ENCODE measurements at places on chromosomes 16 and 17.

GRCh38 chr17:40112191-40112711, 9.5 kb upstream of the MSL1 start:
- DNase-seq, result no peak

GRCh38 chr17:43019418-43019817, 2.8 kb downstream of the VAT1 start:
- DNase-seq, result no peak

DNA sequence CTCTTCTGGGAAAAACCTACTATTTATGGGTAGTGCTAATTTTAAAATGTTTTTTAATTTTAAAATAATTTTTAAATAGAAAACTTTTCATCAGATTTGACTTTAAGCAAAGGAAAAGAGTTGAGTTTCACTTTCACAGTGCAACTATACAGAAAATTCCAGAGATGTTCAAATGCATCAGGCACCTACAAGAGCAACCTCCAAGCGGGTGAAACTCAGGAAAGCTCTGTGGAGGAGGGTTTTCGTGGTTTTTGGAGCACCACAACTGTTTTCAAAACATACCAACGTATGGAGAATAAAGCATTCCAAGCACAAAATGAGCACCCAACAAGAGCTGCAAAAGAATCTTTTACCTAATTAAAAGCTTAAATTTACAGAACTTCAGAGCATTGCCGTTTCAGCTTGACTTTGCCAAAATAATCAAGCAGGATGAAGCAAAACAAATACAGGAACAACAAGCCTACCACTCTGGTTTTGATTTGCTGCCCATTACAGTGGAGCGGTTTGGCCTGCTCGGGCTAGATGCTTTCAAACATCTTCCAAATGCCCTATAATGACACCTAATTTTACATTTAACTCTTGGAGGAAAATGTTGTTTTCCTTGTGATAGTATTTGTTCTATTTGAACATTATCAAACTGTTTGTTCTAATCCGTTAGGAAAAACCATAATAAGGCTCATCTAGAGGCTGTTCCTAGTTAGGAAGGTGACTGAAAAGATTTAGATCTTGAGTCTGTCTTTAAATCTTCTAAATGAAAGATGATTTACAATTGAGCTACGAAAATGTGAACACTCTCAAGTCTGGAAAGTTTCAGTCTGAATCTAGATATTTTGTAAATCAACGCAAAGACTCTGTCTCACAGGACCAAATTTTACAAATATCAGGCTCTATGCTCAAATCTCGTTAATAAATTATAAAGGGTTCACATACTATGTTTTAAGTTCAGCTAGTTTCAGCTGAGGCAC, 34.5 kb downstream of the NACA2 start:
- DNase-seq, result no peak

GRCh38 chr17:76734080-76734840, 2.9 kb downstream of the SRSF2 start:
- DNase-seq, result no peak

GRCh38 chr17:19948116-19948943, 29.3 kb downstream of the AKAP10 start:
- DNase-seq, result no peak

DNA sequence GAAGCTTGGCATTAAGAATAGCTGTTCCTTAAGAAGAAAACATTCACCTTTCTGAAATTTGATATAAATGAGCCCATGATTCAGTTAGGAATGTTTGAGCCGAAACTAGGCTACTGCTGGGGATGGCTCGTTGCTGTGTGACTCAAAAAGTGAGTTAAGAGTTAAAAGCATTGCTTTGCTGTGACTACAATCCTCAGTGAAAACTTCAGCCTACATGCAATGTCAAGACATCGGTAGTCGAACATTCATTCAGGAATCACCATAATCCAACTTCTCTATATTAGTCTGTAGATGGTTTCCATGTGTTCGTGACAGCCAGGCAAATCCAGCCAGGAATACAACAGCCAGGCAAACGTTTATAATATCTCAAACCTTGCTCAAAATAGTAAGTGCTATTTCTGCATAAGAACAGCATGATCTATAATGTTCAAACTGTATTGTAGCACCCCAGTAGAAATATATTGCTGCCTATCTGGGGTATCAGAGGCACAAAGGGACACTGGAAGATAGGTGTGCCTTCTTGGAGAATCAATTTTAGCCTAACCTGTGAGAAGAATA, 1225.1 kb downstream of the CDH8 start:
- DNase-seq, result no peak

GRCh38 chr16:17343728-17344127, 127.0 kb downstream of the XYLT1 start:
- no peak for DNase-seq

DNA sequence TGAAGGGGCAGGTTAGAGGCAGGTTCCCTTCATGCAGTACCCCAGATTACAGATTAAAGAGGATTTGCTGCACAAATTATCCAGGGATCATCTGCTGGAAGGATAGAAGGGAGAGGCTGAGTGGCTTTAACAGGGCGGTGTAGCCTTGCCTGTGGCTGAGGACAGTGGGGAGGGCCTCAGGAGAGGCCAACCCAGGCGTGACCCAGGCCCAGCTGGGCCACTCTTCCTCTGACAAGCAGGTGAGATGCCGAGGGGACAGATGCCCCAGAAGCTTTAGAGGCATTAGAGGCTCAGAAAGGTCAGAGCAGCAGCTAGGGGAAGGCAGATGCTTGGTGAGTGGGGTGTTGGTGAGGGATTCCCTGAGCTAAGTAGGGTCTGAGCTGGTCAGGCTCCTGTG, 18.1 kb upstream of the MTMR4 start:
- DNase-seq, result no peak

DNA sequence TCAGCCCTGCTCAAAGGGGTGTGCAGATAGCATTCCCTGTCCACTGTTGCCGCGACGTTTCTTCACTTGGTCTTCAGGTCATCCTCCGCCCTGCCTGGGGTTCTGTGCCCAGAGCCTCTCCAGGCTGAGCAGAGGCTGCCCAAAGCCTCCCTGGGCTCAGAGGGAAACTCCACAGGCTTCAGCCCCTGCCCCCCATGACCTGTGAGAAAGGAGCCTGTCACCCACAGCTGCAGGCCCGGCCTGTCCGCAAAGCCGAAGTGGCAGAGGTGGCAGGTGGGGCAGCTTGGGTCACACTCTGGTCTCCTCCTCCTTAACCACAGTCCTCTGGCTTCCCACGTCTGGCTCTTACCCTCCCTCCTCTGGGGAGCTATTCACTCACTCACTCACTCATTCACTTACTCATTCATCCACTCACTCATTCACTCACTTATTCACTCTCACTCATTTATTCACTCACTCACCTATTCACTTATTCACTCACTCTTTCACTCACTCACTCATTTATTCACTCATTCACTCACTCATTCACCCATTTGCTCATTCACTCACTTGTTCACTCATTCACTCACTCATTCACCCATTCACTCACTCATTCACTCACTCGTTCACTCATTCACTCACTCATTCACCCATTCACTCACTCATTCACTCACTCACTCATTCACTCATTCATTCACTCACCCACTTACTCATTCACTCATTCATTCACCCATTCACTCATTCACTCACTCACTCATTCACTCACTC, 7.1 kb upstream of the CPSF4L start:
- no peak for DNase-seq

- no peak for DNase-seq
Measured at GRCh38 chr17:9465210-9465921, 110.3 kb downstream of the STX8 start.

GRCh38 chr17:71055128-71055527, 885.8 kb downstream of the KCNJ2 start:
- no peak for DNase-seq

- DNase-seq, result no peak
Measured at GRCh38 chr17:27283060-27283459, 10.9 kb upstream of the WSB1 start.

GRCh38 chr16:30907064-30907463, 10.7 kb downstream of the CTF1 start:
- no peak for DNase-seq

GRCh38 chr16:73355981-73356380, 308.1 kb upstream of the ZFHX3 start:
- no peak for DNase-seq

DNA sequence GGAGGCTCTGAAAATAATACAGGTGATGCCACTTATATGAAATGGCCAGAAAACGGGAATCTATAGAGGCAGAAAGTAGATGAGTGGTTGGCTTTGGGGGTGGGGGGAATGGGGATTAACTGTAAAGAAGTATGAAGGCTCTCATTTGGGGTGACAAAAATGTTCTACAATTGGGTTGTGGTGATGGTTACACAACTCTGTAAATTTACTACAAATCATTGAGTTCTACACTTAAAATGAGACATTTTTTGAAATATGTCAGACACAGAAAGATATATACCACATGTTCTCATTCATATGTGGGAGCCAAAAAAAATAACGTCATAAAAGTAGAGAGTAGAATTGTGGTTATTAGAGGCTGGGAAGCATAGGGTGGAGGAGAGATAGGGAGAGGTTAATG, 25.7 kb downstream of the ARHGAP17 start:
- no peak for DNase-seq

DNA sequence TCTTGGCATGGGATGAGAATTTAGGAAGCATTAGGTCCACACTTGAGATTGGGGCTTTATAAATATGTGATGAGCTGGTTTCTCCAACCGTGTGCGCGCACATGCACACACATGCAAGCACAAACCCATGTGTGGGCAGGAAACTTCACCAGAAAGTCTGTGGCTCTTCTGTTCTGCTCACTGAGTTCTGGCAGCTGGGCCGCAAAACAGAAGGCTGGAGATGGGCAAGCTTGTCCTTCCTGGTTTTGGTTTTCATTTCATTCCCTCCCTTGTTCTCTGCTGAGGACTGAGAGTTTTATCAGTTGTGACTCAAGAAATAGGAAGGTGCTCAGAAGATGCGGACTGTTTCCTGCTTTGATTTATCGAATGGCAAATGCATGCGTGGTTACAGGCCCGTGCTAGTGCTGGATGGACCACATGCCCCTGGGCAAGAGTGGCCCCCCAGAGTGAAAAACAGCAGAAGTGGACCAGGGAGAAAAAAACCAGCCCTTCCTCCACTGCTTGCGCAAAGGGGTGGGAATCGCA, 14.1 kb downstream of the MAP3K14 start:
- DNase-seq, result no peak

- no peak for DNase-seq
Measured at GRCh38 chr16:48556243-48556912, 53.6 kb downstream of the N4BP1 start.

- no peak for DNase-seq
Measured at GRCh38 chr16:50859628-50860360, 117.9 kb downstream of the CYLD start.

- DNase-seq, result no peak
Measured at GRCh38 chr16:56625943-56626654, 518 bp downstream of the MT1E start.

DNA sequence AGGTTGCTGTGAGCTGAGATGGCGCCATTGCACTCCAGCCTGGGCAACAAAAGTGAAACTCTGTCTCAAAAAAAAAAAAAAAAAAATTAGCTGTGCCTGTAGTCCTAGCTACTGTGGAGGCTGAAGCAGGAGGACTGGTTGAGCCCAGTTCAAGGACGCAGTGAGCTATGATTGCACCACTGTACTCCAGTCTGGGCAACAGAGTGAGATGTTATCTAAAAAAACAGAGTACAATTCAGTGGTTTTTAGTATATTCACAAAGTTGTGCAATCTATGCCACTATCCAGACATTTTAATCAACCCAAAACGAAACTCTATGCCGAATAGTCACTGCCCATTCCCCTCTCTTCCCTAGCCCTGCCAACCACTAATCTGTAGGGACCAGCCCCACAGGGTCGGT, 25.1 kb downstream of the C16orf54 start:
- no peak for DNase-seq

GRCh38 chr17:58728798-58729197, 26.9 kb upstream of the PPM1E start:
- no peak for DNase-seq

DNA sequence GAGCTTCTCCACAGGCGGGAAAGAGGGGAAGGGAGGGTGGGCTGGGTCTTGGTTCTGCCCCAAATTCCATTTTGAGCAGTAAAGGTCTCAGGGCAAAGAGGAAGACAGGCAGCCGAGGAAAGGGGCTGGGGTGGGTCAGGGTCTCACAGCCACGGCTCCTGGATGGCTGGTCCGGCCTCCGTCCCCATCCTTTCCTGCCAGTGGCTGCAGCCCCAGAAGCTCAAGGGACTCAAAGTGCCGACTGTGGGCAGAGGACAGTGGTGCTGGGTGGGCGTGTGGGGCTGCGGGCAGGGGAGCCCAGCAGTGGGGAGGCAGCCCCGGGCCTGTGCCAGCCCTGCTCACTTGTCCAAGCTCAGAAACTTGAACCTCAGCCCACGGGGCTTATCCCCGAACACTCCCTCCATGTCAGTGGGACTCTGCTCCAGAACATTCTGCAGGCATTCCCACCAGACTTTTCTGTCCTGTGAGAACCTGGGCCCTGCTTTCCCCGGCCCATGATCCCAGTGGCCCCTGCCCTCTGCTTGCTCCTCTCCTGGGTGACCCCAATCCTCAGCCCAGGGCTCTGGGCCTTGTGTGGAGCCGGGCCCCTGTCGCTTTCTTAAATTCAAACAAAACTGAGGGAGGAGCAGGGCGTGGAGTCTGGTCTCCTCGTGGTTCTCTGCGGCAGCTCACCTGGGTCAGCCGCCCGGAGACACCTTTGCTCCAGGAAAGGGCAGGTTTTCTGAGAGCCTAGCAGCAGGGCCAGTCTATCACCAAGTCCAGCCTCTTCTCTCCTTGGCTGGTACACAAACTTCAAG, 117.8 kb upstream of the METRNL start:
- no peak for DNase-seq

All from activated T-helper 1 cell treated with anti-CD3 and anti-CD28 coated beads, Interleukin-2, amount 50 U/mL, for 16 hours (primary cell).